ENCODE measurements at places on chromosomes 1 and 21. TPM values are rescaled to one million over a fixed set of nuclear protein-coding genes. Genes with fewer than 3 reads are reported as not detected.

The ADGRL2 gene
- total RNA-seq = 2.5 TPM

The CLDN17 gene
- total RNA-seq = not detected

The SMCP gene
- total RNA-seq = not detected

The KRTAP12-1 gene
- not detected for total RNA-seq

The YTHDF2 gene
- total RNA-seq = 40.4 TPM

The AADACL3 gene
- not detected for total RNA-seq

Data from myometrial cell (primary cell).